Prostate gland (tissue), 2 donors: ENCODE measurements at places on chromosomes 7 and 10. TPM values are rescaled to one million over a fixed set of nuclear protein-coding genes. Genes with fewer than 3 reads are reported as not detected.

DNA sequence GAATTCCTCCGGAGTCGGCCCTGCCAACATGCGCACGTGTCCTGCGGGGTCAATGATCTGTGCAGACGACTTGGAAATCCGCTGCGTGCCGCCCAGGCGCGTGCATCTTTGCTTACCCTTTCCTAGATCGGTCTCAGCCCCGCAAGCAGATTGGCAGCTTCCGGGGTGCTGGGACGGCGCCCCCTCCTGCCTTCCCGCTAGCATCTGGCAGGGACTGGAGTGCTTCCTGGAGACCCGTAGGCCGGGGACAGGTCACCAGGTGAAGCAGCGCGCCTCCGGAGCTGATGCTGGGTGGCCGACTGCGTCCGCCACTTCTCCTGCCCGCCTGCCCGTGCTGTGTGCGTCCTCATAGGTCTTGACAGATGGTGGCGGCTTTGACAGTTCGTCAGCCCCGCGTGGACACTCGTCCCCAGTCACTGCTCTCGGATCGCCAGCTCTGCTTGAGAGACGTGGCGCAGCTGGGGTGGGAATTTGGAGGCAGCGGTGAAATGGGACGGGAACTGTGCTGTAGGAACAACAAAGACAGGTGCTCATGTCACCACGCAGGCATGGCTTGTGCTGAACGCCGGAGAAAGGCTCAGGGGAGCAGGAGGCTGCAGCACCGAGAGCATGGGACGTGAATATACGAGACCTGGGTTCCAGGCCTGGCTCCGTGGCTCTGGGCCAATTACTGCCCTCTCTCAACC, 21.9 kb upstream of the KCNK18 start:
- H3K27me3 ChIP-seq: peaks cover 12% of the 10 kb centered on the region
- H3K4me3 ChIP-seq: peak overlapping the region; percentile 17
- no peaks in the 10 kb centered on the region for H3K36me3 ChIP-seq
- DNase-seq: no peak

DNA sequence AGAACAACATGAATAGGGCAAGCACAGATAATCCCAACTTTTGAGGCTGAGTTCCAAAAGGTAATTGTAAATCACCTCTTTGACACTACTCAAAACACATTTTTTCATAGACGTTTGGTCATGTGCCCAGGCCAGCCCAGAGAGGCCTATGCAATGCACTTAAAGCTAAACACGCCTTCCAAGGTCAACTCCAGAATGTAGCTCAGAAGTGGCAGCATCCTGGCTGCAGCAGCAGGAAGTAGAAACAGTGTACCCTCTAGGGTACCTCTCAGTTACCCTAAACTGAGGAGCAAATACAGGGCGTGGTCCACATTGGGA, 58.7 kb downstream of the OSBPL3 start:
- H3K27me3 ChIP-seq: no peaks in the 10 kb centered on the region
- H3K27ac ChIP-seq: no peak overlapping the region
- no peak overlapping the region for H3K4me3 ChIP-seq
- H3K4me1 ChIP-seq: no peaks in the 10 kb centered on the region

GRCh38 chr10:95783741-95784140, 27.8 kb downstream of the ENTPD1 start:
- no peaks in the 10 kb centered on the region for H3K4me1 ChIP-seq
- no peak overlapping the region for H3K4me3 ChIP-seq
- H3K27ac ChIP-seq: no peak overlapping the region

CABCOCO1 gene
- 1.0 TPM for total RNA-seq

LRIT1 gene
- 1.1 TPM for total RNA-seq

PSD gene
- total RNA-seq: 1.0 TPM
